ENCODE measurements at places on chromosomes 1 and 21.

DNA sequence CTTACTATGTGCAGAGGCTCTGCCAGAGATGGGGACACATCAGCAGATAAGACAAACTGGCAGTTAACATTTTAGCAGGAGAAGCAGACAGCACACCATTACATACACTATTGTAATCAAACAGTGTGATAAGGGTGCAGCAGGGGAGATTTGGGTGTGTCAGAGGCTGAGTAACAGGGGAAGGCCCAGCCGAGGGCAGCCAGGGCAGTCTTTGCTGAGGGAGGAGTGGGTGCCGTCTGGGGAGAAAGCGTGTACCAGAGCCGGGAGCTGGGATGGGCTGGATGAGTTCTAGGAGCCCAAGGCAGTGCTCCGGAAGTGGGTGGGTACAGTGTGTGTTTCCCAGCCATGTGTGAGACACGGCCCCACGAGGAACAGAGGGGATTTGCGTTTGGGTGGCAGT lies 31.2 kb downstream of the KCNA10 start:
- no peak for DNase-seq

DNA sequence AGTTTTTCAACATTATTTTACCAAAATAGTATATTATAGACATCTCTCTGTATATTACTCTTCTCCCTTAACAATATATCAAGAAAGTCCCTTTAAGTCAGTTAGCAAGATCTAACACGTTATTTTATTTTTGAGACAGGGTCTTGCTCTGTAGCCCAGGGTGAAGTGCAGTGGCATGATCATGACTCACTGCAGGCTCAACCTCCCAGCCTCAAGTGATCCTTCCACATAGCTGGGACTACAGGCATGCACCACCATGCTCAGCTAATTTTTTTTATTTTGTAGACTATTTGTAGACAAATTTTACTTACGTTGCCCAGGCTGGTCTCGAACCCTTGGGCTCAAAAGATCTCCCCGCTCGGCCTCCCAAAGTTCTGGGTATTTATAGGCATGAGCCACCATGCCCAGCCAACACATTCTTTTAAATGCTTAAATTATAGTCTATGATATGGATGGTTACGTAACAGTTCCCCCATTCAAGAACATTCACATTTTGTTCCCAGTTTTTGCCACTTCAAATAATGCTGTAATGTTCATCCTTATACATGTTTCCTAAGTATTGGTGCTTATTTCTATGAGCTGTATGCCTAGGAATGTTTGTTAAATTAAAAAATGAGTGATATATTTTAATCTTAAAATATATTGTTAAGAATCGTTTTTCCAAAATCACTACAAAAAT lies 70.4 kb downstream of the TUT4 start:
- no peak for DNase-seq

DNA sequence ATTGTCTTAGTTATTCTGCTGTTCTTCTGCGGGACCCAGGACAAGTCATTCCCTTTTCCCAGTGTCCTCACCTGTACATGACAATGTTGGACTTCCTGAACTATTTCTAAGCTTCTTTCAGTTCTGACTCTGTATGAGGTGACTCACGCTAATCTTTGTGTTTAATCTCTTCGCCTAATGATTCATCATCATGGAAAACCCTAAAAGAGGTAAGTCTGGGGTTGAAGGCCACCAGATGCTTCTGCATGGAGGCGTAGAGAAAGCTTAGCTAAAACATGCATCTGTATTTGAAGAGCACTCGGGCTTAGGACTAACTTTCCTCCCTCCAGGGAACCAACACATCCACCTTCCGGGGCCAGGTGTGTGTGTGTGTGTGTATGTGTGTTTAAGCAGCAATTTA lies 7.4 kb downstream of the SPRR5 start:
- DNase-seq: no peak

GRCh38 chr1:56645677-56646305 lies 677 bp downstream of the PRKAA2 start:
- no peak for DNase-seq

- no peak for DNase-seq
Observed at GRCh38 chr1:84301785-84302385, 377 bp downstream of the SAMD13 start.

GRCh38 chr1:24769656-24770651 lies 24.7 kb downstream of the CLIC4 start:
- DNase-seq: peak; percentile 84

GRCh38 chr1:177185209-177185608 lies 14.5 kb downstream of the BRINP2 start:
- DNase-seq: no peak

GRCh38 chr1:164702216-164702615 lies 143.2 kb downstream of the PBX1 start:
- DNase-seq: no peak

DNA sequence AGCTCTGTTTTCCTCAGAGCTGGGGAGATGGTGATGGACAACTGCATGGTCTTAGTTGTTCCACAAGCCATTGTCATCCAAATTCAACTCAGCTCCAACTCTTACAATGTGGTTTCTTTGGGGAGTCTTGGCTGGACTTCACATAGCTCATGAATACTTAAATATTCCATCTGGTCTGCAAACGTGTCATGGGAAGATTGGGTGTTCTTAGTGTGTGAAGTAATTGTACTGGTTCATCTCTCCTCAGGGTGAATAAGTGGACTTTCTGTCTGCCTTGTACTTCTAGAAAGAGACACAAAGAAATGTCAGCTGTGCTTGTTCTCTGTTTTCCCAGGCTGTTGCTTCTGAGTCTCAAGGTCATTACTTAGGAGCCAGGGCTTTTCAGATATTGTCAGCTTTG lies 106.6 kb downstream of the VPS13D start:
- no peak for DNase-seq

DNA sequence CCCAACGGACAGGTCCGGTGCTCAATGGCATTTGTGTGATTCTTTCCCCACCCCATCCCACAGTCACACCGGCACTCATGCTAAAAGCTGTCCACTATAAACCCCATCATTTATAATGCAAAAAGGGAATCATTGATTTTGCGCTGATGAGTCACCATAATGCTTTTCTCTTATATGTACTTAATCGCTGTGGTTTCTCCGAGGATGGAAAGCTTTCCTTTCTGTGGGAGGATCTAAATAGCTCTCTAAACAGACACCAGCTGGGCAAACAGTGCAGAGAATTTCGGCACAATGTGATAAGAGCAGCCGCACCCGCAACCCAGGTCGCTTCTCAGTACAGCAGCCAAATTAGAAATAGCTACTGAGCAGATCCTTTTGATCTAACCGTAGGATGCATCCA lies 85.6 kb downstream of the SETD4 start:
- no peak for DNase-seq

DNA sequence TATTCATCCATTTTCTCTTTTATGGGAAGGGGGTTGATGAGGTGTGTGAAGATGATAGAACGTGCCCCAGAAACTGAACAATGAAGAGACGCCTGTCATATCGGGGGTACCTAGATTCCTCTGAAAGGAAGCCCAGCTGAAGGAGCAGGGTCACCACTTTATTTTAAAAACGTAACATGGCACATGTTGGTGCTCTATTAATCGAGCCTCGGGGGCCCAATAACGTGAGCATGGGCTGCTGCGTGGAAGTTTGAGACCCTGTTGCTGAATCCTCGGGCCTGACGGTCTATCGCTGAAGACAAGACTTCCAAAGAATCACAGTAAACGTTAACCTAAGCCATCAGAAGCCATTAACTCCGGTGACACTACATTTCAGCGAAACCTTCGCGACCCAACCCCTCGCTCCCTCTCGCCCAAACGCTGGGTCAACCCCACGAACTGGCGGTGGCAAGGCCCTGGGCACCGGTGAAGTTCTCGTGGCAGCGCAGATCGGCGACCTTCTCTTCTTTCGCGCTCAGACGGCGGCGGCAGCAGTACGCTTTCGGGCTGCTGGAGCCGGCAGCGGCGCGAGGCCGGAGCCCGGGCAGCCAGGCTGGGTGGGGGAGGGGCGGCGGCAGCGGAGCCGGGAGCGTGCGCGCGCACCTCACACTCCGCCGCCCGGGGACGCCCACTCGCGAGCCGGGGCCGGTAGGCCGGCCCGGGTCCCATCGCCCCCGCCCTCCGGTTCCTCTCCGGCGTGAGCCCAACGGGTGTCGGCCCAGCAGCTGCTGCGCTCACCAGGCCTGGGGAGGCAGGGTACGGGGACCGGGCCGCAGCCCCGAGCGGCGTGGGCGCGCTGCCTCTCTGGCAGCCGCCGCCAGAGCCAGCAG lies 838 bp upstream of the MAN1A2 start:
- peak; percentile 45 for DNase-seq

DNA sequence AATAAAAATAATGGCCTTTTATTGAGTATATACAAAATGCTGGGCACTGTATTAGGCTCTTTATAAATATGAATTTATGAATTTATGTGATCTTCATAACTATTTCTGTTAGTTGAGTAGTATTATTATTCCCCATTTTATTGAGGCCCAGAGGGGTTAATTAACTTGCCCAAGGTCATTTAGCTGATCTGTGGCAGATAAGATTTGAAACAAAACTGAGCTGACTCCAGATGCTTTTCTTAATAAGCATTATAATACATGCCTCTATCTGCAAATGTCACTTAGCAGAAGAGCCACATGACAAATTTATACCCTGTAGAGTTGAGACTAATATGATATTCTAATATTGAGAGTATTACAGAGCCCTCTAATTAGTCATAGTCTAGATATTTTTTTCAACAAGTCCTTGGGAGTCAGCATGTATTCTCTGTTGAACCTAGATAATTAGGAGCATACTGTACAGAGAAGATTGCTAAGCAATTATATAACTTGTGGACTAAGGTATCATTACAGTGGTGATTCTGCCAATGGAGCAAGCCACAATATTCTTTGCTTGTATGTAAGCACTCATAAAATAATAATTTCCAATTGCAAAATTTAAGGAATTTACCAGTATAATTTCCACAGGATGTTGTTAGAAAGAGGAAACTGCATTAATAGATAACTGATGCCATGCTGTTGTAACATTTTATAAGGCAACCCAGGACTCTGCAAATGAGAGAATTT lies 112.0 kb downstream of the LRRC40 start:
- DNase-seq: no peak

DNA sequence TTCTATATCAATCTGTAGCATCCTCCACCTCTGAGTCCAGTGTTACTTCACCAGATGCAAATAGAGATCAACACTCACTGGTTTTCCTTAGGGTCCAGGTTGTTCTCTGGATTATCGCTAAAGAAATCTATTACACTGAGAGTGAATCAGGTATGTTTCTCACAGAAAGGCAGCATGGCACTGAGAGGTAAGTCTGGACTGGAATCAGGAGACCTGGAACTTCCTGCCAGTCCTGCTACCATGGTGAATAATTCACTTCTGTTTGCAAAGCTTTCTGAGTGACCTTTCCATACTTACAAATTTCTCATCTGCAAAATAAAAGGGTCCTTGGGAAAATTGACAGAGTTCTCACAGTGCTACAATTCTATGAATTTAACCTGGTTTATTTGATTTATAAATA lies 1583.3 kb downstream of the MRPL39 start:
- DNase-seq: no peak

GRCh38 chr1:54053745-54054437 lies 483 bp downstream of the TCEANC2 start:
- no peak for DNase-seq

GRCh38 chr1:26156285-26157038 lies 2.4 kb upstream of the FAM110D start:
- DNase-seq: no peak

DNA sequence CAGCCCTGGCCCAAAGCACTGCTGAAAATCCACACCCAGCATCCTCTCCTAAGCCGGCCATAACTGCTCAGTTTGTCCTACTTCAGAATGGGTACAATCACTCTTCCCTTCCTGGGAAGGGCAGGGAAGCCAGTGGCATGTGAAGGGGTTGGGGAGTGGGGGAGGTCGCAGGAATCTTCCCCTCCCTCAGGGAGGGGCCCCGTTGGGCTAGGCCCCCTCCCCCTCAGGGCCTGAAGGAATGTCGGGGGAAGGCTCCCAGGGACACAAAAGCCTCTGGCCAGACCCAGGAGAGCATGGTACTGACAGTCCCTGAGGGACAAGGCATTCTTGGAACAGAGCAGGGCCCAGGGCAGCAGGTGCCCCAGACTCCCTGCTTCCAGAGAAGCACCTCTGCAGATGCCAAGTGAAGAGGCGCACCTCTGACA lies 1.2 kb downstream of the ELOVL1 start:
- DNase-seq: no peak

DNA sequence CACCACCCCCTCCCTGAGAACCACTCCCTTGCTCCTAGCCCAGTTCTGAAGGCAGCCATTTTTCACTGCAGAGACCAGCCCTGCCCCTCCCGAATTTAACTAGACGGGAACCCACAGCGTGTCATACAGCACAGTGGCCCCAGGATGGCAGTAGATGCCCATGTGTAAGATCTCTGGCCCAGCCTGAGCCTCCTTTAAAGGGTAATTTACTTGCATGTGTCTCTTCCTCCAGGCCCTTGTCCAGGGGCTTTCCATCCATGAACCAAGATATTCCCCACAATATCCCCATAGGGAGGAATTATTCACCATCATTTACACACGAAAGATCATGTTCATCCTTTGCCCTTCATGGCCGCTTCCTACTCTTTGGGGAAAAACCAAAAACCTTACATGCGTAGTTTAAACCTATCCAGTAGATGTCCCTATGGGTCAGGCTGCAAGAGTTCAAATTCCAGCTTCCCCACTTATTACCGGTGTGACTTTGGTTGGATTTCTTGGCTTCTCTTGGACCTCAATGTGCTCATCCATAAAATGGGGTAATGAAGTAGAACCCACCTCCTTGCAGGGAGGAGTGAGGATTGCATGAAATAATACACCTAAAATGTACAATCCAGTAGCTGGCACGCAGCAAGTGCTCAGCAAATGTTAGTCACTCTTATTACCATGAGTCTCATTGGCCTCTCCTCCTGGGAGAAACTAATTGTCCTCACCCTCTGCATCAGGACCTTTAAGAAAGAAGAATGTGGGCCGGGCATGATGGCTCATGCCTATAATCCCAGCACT lies 4.0 kb upstream of the LACTBL1 start:
- DNase-seq: peak; percentile 74
